ENCODE measurements at places on chromosomes 5 and 9.

GRCh38 chr5:9661316-9662015 lies 31.3 kb upstream of the TAS2R1 start:
- no peak for DNase-seq

DNA sequence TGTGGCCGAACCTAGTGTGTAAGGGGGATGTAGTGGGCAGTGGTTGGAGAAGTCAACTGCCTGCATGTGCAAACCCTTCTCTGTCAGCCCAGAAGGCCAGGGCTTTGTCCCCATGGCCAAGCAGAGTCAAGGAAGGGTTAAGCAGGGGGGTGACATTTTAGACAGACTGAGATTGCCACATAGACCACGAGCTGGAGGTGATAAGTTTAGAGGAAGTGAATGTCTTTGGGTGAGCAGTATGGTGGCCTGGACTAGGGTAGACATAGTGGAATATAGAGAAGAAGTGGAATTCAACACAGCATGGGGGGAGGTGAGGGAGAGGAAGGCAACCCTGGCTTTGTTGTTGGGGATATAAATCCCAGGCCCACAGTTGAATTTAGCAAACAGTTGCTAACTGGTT lies 38.7 kb upstream of the CDKN2AIPNL start:
- DNase-seq = no peak

GRCh38 chr9:106797299-106797698 lies 65.7 kb upstream of the ZNF462 start:
- DNase-seq = no peak

GRCh38 chr5:127872494-127872893 lies 169.3 kb downstream of the CCDC192 start:
- no peak for DNase-seq

DNA sequence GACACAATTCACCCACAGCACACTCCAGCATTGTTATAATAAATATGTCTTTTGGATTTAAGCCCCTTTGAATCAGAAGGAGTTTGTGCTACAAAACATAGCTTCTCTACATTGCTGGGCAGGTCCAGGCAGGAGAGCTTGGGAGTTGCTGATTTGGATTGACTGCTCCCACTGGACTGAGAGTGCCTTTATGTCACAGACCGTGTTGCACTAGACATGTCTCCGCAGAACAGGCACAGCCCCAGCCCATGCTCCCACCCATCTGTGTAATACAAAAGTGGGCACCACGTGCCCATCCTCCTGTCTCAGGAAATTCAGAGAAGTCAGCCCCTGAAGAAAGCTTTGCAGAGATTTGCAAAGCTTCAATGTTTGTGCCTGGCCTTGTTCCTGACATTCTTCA lies 117.1 kb downstream of the MED10 start:
- DNase-seq = no peak

- peak; percentile 23 for DNase-seq
Observed at GRCh38 chr5:177301503-177302165, 1.9 kb downstream of the RAB24 start.

DNA sequence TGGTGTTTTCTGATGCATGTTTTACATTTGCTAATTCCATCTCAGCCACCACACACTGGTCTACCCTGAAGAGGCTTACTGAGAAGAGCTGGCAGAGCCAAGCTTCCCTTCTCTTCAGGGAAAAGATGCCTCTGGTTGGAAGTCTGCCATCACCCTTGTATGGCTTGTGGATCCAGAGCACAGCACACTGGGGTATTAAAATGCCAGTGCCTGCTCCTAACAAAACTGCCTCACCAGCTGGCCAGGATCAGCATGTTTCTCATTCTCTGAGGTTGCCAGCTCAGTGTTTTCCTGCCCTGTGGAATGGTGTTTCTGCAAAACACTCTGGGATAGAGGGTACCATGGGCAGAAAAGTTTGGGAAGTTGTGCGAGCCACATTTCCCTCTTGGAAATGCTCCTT lies 31.6 kb upstream of the ZNF618 start:
- no peak for DNase-seq

DNA sequence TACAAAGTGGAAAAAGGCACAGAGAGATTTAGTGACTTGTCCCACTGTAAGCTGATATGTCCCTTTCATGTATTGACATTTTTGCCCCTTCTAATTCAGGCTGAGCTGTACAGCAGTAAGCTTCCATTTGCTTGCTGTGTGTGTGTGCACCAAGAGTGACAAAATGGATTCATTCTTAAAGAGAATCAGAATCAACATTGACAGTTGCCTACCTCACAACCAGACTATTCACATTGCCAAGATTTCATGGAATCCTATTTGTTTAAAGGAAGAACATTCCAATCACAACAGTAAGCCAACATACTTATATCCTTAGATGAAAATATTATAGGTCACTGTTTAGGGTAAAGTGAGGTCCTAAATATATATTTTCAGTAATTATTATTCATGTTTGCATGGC lies 102.6 kb downstream of the TMEM232 start:
- no peak for DNase-seq

- DNase-seq = no peak
Observed at GRCh38 chr5:139882961-139883539, 87.4 kb downstream of the PSD2 start.

- DNase-seq = no peak
Observed at GRCh38 chr5:150208187-150209098, 18.6 kb downstream of the SLC6A7 start.

DNA sequence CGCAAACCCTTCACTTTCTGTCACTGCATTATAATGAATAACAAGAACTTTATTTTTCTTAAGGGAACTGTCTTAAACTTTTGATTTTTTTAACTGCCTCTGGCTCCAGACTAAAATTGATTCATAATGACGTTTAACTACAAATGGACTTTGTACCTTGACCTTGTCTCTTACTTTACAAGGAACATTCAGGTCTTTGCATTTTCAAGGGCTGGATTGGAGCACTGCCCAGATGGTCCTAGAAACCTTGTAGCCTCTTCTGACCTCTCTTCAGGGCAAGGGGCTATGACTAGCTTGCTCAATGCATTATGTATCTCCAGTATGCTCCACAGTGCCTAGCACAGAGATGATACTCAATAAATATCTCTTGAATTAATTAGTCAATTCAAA lies 612.6 kb upstream of the CLINT1 start:
- no peak for DNase-seq

DNA sequence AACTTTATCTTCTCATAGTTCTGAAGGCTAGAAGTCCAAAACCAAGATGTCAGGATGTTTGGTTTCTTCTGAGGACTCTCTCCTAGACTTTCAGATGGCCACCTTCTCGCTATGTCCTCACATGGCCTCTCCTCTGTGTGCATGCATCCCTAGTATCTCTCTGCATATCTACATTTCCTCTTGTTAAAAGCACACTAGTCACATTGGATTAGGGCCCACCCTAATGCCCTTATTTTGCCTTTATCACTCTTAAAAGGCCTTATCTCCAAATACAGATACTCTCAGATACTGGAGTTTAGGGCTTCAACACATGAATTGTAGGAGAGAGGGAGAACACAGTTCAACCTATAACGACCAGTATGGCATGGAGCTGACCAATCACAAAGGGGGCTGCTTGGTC lies 151.7 kb downstream of the PRELID2 start:
- DNase-seq = no peak

DNA sequence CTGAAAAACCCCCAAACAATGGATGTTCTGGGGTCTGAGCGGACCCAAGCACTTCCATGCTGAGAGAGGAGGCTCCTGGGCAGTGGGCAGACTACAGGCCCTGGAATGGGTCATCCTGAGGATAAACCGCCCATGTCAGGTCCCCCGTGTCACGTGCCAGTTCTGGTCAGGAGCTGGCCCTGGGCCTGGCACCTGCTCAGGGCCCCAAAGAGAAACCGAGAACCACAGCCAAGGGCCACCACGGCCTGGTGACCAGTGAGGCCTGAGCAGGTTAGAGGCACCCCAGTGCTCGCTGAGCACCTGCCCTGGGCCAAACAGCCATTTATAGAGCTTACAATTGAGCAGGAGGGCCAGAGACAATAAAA lies 15.8 kb downstream of the LMAN2 start:
- DNase-seq = no peak

DNA sequence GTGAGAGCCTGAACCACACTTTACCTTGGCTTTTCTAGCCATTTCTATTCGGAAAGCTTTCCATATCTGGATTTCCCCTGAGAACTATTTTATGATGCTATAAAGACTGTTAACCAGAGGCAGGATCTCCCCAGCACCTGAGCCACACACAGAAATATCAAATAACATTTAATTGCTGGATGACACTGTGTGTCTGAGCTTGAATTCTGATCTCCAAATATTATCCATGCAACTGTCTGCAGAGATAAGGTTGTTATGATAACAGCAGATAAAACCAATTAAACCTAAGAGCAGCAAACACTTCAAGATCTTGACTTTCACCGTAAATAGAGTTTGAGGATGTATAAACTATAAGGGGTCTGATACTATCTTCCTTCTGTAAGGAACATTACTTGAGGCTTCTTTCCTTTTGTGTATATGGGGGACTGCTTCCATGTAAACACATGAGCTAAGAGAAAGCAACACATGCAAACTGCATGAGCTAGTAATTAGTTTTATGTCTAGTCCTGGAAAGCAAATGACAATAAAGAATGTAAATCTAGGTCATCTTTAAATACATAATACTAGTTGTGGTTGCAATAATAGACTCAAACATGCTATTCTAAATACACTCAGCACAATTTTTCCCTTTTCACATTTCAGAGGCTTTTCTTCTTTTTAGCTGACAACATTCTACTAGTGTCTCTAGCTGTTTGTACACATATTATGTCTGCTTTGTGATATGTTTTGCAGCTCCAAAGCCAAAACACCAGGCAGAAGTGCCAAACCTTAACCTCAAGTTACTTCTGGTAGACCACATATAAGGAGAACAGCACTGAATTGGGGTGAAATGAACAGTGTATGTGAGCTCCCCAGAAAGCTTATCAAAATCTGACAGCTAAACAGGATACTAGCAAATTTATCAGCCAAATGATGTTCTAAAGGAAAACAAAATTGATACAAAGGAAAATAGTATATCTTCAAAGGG lies 136.5 kb downstream of the EFNA5 start:
- no peak for DNase-seq

- no peak for DNase-seq
Observed at GRCh38 chr5:147520450-147520849, 10.6 kb upstream of the DPYSL3 start.

DNA sequence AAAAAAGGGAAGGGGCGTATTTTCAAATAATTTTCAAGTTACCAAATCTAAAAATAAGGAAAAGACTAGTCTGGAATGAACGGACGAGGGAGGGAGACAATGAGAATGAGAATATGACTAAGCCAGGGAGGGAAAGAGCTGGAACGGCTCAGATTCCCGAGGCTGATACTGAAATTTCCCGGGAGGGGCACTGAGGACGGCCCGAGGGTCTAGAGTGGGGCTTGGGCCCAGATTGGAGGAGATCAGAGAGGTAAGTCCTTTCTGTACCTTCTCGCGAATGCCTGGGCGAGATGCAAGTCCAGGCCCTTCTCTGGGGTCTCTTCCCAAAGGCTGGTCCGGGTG lies 3.4 kb upstream of the CCIN start:
- no peak for DNase-seq

DNA sequence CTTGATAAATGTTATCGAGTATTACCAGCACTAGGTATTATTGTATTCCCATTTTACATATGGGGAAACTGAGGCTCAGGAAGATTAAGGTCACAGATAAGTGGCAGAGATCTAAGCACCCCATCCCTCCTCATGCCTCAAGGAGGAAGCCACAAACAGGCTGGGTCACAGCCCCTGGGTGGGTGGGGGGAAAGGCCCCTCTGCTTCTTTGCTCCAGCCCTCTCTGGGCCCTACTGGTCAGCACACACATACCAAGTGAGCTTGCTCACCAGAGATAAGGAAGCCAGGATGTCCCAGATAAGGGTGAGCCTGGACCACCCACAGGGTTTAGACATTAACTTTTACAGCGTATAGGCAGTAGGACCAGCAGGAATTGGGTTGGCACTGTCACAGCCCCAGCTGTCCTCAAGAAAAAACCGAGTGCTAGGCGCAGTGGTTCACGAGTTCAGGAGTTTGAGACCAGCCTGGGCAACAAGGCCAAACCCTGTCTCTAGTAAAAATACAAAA lies 45.3 kb downstream of the STK10 start:
- no peak for DNase-seq

- DNase-seq = peak; percentile 63
Observed at GRCh38 chr9:129383561-129384490, 205.8 kb upstream of the IER5L start.

- no peak for DNase-seq
Observed at GRCh38 chr9:76989501-76989900, 30.0 kb upstream of the FOXB2 start.

- DNase-seq = no peak
Observed at GRCh38 chr9:88984543-88984883, 6.8 kb upstream of the S1PR3 start.

- no peak for DNase-seq
Observed at GRCh38 chr9:109304347-109304746, 16.5 kb downstream of the EPB41L4B start.

- no peak for DNase-seq
Observed at GRCh38 chr9:100579665-100580064, 1.8 kb downstream of the CAVIN4 start.

DNA sequence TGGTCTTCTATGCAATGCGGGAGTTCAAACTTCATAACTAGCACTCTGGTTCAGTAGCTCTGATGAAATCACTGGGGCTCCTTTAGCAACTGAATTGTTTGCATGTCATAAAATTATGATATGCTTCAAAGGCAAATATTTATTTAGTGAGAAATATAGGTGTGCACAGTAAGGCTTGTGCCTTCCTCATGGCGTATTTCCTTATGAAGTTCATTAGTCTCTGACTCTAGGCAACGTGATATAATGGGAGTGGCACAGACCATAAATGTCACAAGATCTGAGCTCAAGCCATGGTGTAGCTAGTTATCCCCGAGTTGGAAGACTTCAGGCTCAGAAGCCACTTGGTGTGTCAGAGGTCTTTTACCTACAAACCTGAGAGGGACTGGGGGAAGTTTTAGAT lies 35.5 kb downstream of the PIP5K1B start:
- no peak for DNase-seq

DNA sequence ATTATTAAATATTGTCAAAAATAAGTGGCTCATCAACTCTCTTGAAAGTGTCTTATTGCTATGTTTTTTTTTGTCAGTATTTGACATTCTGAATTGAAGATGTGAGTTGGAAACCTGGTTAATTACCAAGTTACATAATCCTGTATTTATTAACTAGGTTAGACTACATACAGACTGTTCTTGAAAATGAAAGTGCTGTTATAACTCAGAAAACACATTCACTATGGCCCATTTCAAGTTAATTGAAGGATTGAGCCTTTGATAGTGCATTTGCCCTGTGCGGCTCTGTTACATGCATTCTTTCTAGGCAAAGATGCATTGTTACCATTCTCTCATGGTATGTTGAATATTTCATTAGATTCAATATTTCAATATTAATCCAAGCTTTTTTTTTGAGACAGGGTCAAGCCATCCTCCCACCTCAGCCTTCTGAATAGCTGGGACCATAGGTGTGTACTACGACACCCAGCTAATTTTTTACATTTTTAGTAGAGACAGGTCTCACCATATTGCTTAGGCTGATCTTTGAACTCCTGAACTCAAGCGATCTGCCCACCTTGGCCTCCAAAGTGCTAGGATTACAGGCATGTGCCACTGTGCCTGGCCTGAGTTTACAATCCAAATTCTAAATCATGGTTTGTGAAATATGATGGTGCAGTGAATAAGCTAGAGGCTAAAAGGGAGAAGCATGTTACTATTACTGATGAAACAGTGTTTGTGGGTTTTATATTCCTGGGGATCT lies 10.0 kb downstream of the CTNNA1 start:
- no peak for DNase-seq

Data from activated naive CD4-positive, alpha-beta T cell treated with Interleukin-2 at 50 U/mL for 16 hours (primary cell).